ENCODE measurements at places on chromosomes 7 and 10. TPM values are rescaled to one million over a fixed set of nuclear protein-coding genes. Genes with fewer than 3 reads are reported as not detected.
A peak's percentile ranks its signal among the peaks of the same experiment; 100 is the strongest.

- H3K4me1 ChIP-seq, result no peaks in the 10 kb centered on the region
- no peak overlapping the region for H3K27ac ChIP-seq
- H3K36me3 ChIP-seq, result no peaks in the 10 kb centered on the region
- no peak for DNase-seq
- no peaks in the 10 kb centered on the region for H3K27me3 ChIP-seq
- no peak overlapping the region for H3K4me3 ChIP-seq
These were observed 52.5 kb downstream of the NPY start for GRCh38 chr7:24336461-24336860.

ITGB8 gene
- total RNA-seq, result 22.1 TPM

TLL2 gene
- total RNA-seq, result not detected

OIT3 gene
- total RNA-seq, result not detected

CPA2 gene
- total RNA-seq, result 4,381 TPM

ANK3 gene
- total RNA-seq, result 41.0 TPM

DNA sequence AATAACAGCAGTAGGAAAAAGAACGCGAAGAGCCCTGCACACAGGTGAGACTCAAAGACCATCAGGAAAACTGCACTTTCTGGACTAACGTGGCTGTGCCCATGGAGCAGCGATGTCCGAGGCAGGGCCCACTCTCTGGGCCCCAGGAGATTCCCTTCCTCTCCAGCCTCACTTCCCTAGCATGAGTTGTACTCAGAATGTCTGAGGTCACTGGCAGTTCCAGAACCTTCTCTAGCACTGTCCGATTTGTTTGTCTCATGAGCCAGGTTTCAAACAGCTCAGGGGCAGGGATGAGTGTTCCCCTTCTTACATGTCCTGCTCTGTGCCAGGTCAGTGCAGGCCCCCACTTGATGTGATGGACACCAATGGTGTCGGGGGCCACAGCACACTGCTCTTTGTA is 484.2 kb downstream of the PTPRN2 start:
- H3K4me1 ChIP-seq, result no peaks in the 10 kb centered on the region
- H3K4me3 ChIP-seq, result no peak overlapping the region
- no peak overlapping the region for H3K27ac ChIP-seq
- DNase-seq, result no peak
- no peaks in the 10 kb centered on the region for H3K27me3 ChIP-seq
- no peaks in the 10 kb centered on the region for H3K36me3 ChIP-seq

- H3K27ac ChIP-seq, result no peak overlapping the region
- H3K27me3 ChIP-seq, result no peaks in the 10 kb centered on the region
- H3K4me3 ChIP-seq, result no peak overlapping the region
- no peaks in the 10 kb centered on the region for H3K36me3 ChIP-seq
These were observed 292.4 kb upstream of the KLF14 start for GRCh38 chr7:131026297-131027000.

GRCh38 chr10:16770670-16771069 is 46.6 kb downstream of the RSU1 start:
- H3K4me1 ChIP-seq, result no peaks in the 10 kb centered on the region
- no peak overlapping the region for H3K27ac ChIP-seq
- H3K4me3 ChIP-seq, result no peak overlapping the region
- no peaks in the 10 kb centered on the region for H3K27me3 ChIP-seq

AKR1D1 gene
- not detected for total RNA-seq

GRCh38 chr10:8138471-8138870 is 84.0 kb downstream of the GATA3 start:
- no peaks in the 10 kb centered on the region for H3K36me3 ChIP-seq
- H3K27ac ChIP-seq, result no peak overlapping the region
- no peaks in the 10 kb centered on the region for H3K27me3 ChIP-seq
- no peak for DNase-seq
- no peaks in the 10 kb centered on the region for H3K4me1 ChIP-seq
- H3K4me3 ChIP-seq, result no peak overlapping the region

DNA sequence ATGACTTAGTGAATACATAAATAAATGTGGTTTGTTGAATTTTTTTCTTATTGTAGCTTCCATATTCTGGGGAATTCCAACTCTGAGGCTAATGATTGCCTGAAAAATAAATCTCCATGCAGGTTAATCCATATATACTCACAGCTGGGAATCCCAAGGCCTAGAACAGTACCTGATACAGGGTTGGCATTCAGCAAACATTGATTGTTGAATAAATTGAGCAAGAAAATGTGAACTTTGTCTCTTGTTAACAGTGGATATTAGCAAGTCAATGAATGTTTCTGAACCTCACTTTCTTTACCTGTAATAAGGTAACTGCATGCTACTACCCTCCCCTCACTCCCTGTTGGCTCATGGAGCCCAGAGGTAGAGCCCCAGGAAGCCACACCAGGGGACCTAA is 253.6 kb upstream of the AOAH start:
- no peak overlapping the region for H3K4me3 ChIP-seq
- no peak overlapping the region for H3K27ac ChIP-seq
- H3K4me1 ChIP-seq, result peaks cover 21% of the 10 kb centered on the region
- H3K36me3 ChIP-seq, result no peaks in the 10 kb centered on the region
- no peaks in the 10 kb centered on the region for H3K27me3 ChIP-seq
- DNase-seq, result no peak

MRC1 gene
- 19.5 TPM for total RNA-seq

DNA sequence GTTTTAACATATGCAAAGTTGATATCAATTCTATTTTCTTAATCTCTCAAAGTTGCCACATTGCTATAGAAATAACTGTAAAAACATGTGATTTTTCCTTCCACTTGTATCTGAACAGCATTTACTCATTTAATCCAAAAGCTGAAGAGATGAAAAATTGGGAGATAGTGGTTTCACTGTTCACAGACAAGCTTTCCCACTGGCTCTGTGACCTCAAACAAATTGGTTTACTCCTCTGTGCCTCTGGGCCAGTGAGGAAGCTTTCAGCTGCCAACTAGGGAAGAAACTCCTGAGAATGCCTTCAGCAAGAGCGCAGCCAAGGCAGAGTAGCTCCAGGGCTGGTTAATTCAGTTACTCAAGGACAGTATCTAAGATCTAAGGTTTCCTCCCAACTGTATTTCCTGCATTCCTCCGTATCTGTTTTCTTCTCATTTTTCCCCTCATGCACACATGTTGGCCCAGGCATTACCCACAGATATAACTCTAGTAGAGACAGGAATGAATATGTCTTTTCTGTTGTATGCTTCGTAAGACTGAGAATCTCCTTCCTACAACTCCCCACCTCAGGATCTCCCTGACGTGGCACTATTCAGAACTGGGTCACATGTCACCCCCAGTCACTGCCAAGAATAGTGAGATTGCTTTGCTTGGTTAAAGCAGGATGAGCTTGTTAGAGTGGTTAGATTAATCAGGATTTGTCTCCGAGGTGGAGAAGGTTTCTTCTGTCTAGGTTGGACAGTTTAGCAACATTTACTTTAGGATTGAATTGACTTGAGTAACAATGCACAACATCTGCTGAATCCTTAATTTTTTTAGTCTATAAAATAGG is 315.7 kb downstream of the NRG3 start:
- no peak for DNase-seq
- no peaks in the 10 kb centered on the region for H3K36me3 ChIP-seq
- no peak overlapping the region for H3K27ac ChIP-seq
- H3K4me1 ChIP-seq, result no peaks in the 10 kb centered on the region

GRCh38 chr7:1136841-1137516 is 23.0 kb downstream of the ZFAND2A start:
- peak overlapping the region; percentile 81 for H3K4me3 ChIP-seq
- H3K4me1 ChIP-seq, result peaks cover 14% of the 10 kb centered on the region
- no peaks in the 10 kb centered on the region for H3K27me3 ChIP-seq

RSPH10B gene
- not detected for total RNA-seq

GRCh38 chr7:122672536-122672935 is 26.4 kb downstream of the RNF133 start:
- H3K4me3 ChIP-seq, result no peak overlapping the region
- H3K27ac ChIP-seq, result no peak overlapping the region
- H3K27me3 ChIP-seq, result no peaks in the 10 kb centered on the region
- H3K36me3 ChIP-seq, result no peaks in the 10 kb centered on the region
- H3K4me1 ChIP-seq, result peaks cover 35% of the 10 kb centered on the region

GRCh38 chr10:87945984-87946383 is 82.6 kb downstream of the PTEN start:
- no peaks in the 10 kb centered on the region for H3K27me3 ChIP-seq
- no peak overlapping the region for H3K4me3 ChIP-seq
- H3K4me1 ChIP-seq, result peaks cover 14% of the 10 kb centered on the region
- no peaks in the 10 kb centered on the region for H3K36me3 ChIP-seq

TECTB gene
- total RNA-seq, result not detected

GRCh38 chr7:39631736-39632308 is 8.4 kb downstream of the RALA start:
- H3K4me3 ChIP-seq, result no peak overlapping the region
- DNase-seq, result no peak
- H3K27ac ChIP-seq, result no peak overlapping the region

DNA sequence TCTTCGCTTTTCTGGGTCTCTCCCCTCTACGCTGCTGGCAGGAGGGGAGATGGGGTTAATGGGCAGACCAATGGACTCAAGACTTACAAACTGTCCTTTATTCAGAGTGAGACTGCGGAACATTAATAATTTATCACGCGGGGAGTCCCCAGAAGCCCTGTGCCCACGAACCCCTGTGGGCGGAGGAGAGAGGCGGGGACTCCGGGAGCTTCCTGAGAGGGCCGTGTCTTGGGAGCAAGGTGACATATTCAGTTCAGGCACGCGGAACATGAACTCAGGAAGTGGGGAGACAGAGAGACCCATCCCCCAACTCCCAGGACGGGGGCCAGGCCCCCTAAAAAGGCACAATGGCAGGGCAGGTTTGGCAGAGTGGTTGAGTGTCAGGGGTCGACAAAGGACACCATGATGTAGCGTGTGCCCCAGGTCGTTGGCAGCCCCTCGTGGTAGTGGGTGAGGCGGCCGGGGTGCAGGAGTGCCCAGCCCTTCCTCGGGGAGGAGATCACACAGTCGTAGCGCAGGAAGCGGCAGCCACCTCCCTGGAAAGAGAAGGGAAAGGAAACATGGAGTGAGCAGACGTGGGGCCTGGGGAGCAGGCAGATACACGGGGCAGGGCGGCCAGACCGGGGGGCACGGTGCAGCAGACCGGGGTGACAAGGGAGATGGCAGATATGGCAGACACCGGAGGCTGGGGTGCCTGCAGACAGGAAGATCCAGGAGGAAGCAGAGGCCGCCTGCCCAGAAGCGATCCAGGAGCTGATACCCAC is 5.2 kb upstream of the MOGAT3 start:
- no peak overlapping the region for H3K27ac ChIP-seq
- peaks cover 10% of the 10 kb centered on the region for H3K4me1 ChIP-seq
- H3K36me3 ChIP-seq, result peaks cover 5% of the 10 kb centered on the region
- H3K27me3 ChIP-seq, result peaks cover 14% of the 10 kb centered on the region

SVOPL gene
- not detected for total RNA-seq

DNA sequence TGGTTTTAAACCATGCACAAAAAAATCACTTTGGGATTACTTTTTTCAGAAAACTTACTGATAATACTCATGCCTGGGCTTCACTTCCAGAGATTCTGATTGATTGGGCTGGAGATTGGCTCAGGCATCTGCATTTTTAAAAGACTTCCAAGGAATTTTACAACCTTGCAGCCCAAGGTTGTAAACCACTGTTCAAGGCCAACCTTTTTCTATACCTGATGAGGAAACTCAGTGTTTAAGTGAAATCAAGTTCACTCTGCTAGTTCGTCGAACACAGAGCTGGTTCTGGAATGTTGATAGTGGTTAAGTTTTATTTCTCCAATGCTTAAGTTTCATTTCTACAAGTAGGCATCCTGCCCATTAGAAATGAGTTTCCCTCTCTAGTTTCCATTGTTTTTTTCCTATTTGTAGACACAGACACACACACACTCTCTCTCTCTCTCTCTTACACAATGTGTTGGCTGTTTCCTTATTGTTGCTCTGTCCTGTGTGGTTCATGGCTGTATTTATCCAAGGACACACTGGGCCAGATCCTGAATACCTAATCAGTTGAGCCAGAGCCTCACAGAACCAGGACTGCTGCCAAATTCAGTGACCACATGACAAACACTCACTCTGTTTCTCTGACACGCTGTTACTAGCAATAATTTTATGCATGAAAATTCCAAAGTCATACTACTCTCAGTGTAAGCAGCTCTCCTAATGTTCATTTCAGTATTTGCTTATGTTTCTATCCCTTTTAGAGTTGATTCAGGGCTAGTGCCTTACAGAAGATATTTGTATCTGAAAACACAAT is 3.7 kb upstream of the IFIT1B start:
- peaks cover 34% of the 10 kb centered on the region for H3K4me1 ChIP-seq
- DNase-seq, result peak; percentile 96
- H3K27ac ChIP-seq, result peak overlapping the region; percentile 89
- H3K4me3 ChIP-seq, result no peak overlapping the region
- H3K36me3 ChIP-seq, result no peaks in the 10 kb centered on the region

DNA sequence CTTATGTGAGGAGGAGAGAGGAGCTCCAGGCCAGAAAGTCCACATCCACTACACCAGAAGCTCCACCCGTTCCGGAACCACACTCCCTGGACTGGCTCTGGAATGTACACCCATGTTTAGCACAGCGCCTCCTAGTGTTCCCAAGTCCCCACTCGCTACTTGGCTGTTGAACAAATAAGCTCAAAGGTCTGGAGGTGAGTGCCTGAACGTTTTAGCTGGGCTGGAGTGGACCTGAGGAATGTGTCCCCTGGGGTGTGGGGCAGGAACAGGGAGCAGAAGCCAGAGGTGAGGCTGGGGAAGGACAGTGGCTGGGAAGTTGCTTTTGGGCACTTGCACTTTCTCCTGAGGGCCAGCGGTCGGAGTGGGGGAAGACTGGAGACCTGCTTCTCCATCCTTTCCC is 164.1 kb upstream of the CDCA7L start:
- H3K36me3 ChIP-seq, result no peaks in the 10 kb centered on the region
- H3K4me3 ChIP-seq, result no peak overlapping the region
- DNase-seq, result peak; percentile 60
- H3K27ac ChIP-seq, result no peak overlapping the region
- H3K27me3 ChIP-seq, result no peaks in the 10 kb centered on the region

MOGAT3 gene
- not detected for total RNA-seq

DNA sequence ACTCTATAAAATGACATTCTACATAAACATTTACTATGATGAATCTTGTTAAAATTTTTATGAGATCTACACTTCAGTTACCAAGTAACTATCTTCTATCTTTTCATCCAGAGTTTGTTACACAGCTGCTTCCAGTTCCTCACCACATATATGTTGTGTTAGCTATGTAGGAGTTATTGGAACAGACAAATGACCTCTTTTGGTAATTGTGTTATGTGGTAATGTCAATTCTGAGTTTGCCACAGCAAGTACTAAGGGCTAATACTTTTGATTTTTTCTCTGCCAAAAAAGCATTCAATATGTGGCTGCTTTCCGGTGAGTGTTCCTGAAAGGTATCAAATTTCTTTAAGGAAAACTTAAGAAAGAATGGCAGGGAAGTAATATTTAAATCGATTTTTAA is 573.9 kb upstream of the PCDH15 start:
- no peaks in the 10 kb centered on the region for H3K36me3 ChIP-seq
- no peaks in the 10 kb centered on the region for H3K27me3 ChIP-seq
- H3K4me3 ChIP-seq, result no peak overlapping the region
- no peak for DNase-seq
- H3K27ac ChIP-seq, result no peak overlapping the region

GRCh38 chr7:88401009-88401623 is 94.4 kb upstream of the STEAP4 start:
- H3K4me3 ChIP-seq, result no peak overlapping the region
- no peaks in the 10 kb centered on the region for H3K36me3 ChIP-seq
- H3K27ac ChIP-seq, result no peak overlapping the region
- no peaks in the 10 kb centered on the region for H3K27me3 ChIP-seq
- H3K4me1 ChIP-seq, result no peaks in the 10 kb centered on the region
- DNase-seq, result no peak

GRCh38 chr7:139813151-139813550 is 15.9 kb upstream of the TBXAS1 start:
- no peak overlapping the region for H3K4me3 ChIP-seq
- no peak for DNase-seq
- no peaks in the 10 kb centered on the region for H3K4me1 ChIP-seq
- H3K36me3 ChIP-seq, result no peaks in the 10 kb centered on the region
- no peak overlapping the region for H3K27ac ChIP-seq

SRRT gene
- total RNA-seq, result 54.7 TPM

Data from body of pancreas (tissue), 4 donors.